ENCODE measurements at places on chromosomes 11 and 22.

- DNase-seq = no peak
These were observed 20.8 kb downstream of the VPS37C start for GRCh38 chr11:61140416-61140815.

DNA sequence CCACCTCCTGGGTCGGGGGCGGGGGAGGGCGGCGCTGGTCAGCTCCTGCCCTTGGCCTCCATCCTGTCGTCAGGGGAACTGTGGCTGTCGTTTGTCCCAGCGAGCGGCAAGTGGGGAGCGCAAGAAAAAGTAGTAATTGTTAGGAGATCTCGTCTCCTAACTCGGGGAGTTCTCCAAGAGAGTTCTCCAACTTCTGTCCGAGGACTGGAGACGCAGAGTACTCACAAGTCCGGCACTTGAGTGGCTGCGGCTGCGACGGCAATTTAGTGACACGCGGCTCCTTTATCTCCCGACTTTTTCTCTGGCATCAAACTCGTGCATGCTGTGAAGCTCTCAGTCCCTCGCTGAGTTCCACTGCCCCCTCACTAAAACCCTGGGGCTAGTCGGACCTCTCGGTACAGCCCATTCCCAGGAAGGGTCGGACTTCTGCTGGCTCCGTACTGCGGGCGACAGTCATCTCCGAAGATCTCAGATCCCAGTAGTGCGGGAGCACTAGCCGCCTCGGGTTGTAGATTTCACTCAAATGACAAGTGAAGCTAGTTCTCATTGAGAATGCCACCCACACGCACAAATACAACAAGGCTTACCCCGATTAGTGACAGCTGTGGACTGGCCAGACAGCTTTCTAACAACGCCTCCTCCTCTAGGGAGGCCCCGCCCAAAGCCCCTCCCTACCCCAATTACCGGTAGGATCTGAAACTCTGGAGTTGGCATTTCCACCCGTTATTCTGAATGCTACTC lies at the start of gene PGR:
TSS of gene PGR (minus strand) at position 611 of the 741 bp plus-strand sequence. CDS start 743 bp downstream, outside the sequence.
- DNase-seq = no peak

DNA sequence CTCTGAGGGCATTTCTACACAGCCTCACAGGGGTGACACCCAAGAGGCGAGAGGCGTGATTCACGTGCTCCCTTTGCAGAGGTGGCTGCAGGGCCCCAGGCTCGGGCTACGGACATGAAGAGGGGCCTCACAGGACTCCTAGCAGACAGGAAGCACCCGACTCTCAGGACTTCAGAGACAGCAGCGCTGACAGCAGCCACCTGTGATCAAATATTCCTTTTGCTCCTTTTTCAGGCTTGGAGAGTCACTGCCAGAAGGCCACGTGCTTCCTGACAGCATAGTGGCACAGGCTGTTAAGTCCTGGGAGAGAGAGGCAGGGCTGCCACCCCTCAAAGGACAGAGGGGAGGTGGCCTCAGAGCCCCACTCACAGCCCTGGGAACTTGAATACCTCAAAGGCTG lies 348.9 kb downstream of the CADM1 start:
- DNase-seq = no peak

DNA sequence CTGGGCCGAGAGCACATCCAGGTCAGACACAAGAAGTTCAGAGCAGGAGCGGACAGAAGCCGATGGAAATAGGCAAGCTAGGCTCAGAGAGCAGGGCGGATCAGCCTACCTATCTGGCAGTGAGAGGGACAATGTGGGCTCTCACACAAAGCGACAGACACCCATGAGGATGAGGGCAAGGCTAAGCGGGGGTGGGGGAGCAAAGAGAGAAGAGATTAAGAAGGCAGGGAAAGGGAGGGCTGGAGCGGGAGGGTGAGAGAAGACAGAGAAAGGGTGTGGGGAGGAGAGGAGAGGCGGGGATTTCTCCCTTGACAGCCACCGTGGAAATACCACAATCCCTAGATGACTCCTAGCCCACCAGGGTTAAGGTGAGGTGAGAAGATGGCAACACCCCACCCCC lies 57.9 kb downstream of the BUD13 start:
- no peak for DNase-seq

DNA sequence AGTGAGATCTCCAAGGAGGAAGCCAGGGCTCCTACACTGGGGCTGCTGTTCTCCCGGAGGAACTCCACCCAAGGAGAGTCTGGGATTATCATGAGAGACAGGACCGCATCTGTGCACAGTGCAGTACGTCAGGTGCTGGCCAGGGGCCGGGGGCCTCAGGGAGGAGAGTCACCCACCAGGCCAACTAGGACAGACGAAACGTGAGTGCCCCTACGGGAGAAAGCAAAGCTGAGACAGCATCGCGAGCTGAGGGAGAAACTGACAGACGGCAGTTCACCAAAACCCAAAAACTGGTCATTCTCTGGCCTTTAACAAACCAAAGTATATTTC lies 273.4 kb downstream of the BRD1 start:
- DNase-seq = no peak

DNA sequence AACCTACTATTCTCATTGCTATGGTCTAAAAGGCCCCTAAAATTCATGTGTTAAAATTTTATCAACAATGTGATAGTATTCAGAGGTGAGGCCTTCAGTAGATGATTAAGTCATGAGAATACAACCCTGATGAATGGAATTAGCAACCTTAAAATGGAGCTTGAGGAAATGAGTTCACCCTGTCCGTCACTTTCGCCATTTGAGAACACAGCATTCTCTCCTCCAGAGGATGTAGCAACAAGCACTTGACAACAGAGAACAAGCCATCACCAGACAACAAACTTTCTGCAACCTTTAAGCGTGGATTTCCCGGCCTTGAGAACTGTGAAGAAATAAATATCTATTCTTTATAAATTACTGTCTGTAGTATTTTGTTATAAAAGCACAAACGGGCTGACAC lies 197.0 kb downstream of the SBF2 start:
- DNase-seq = no peak

- no peak for DNase-seq
These were observed 109.7 kb upstream of the USP47 start for GRCh38 chr11:11732116-11732515.
